ENCODE measurements at places on chromosomes 1 and 21. TPM values are rescaled to one million over a fixed set of nuclear protein-coding genes. Genes with fewer than 3 reads are reported as not detected.

- DNase-seq = no peak
These were observed 22.3 kb downstream of the ZBTB8B start for GRCh38 chr1:32487182-32487581.

- DNase-seq = no peak
These were observed 59.9 kb downstream of the PLXNA2 start for GRCh38 chr1:208183977-208184911.

DNA sequence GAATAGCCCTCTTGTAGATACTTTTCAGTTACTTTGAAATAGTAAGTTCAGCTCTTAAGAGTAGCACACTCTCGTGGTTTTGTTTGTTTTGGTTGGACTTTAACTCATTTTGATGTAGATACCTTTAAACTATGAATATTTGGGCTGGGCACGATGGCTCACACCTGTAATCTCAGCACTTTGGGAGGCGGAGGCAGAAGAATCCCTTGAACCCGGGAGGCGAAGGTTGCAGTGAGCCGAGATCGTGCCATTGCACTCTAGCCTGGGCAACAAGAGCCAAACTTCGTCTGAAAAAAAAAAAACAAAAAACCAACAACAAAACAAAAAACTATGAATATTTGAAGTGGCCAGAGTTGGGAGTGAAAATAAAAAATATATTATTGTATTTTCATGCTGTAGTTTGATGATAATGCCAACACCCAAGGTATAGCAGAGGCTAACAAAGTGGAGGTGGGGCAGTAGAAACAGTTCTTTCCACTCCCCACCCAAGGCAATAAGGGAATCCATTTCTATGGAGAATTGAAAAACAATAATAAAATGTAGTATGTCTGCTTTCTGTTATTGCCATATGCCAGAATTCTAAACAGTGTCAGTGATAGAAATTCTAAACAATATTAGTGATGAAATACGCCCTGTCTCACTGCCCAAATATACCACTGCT lies 1.7 kb downstream of the ZNF326 start:
- DNase-seq = no peak

- DNase-seq = no peak
These were observed 3.2 kb downstream of the UHMK1 start for GRCh38 chr1:162500805-162501204.

DNA sequence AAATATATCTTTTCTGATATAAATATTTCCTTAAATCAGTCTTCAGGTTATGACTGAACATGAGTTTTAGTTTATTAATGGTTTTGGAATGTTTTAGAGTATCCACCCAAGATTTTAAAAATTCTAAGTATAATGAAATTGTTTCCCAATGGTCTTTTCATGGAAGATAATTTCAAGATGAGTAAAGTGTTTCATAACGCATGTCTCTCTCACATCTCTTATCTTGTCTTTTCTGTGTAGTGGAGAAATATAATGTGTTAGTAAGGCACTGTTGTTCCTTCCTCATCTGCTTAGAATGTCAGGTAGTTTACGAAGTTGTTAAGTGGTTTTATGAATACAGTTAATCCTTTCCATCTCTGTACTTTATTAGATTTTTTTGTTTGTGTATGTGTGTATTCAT lies 49.6 kb downstream of the PLA2G4A start:
- no peak for DNase-seq

- DNase-seq = no peak
These were observed 7.1 kb upstream of the TBX19 start for GRCh38 chr1:168273575-168273974.

DNA sequence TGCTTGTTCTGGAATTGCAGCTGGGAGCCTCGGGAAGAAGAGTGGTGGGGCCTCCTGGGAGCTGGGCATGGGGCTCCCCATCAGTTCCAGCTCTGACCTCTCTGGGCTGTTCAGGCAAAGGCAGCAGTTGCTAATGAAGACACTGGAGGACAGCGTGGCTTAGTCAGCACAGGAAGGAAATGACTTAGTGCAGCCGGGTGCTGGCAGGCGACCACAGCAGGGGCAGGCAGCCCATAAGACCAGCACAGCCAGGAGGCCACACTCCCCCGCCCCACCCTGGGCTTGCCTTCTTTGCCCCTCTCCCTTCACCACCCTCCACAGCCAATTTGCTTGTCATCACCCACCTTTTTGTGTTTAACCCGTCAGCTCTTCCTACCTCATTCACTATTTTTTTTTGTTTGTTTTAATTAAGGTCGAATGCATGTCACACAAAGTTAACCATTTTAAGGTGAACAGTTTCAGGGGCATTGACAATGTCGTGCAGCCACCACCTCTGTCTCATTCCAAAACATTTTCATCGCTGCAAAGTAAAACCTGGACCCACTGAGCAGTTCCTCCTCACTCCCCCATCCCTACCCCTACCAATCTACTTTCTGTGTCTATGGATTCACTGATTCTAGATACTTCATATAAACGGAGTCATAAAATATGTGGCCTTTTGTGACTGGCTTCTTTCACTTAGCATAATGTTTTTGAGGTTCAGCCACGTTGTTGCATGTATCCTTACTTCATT lies 10.9 kb downstream of the OLIG2 start:
- no peak for DNase-seq

- no peak for DNase-seq
These were observed 30.5 kb downstream of the LRRC52 start for GRCh38 chr1:165574295-165574694.

DNA sequence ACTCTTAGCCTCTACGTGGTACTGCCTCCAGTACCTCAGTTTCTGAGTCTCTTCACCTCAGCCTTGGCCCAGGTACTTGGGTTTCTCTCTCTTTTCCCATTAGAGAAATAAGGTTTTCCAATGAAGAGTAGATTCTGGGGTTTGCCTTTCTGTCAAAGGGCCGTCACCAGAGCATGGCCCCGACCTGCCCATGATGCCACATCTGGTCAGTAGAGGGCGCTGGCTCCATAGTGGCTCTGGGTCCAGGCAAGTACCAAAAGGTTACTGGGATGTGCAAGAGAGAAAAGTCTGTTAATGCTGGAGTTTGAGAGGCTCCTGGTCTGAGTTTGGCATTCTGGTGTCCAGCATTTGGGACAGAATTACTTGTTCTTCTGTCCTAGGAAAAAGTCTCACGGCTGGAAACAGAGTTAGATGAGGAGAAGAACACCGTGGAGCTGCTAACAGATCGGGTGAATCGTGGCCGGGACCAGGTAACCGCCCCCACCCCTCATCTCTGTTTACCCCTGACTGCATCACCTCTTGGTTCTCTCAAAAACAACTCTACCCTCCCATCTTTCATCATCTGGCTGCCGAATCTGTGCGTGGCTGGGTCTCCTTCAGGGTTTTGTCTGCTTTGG lies 5.3 kb upstream of the TUFT1 start:
- DNase-seq = peak; percentile 85

DNA sequence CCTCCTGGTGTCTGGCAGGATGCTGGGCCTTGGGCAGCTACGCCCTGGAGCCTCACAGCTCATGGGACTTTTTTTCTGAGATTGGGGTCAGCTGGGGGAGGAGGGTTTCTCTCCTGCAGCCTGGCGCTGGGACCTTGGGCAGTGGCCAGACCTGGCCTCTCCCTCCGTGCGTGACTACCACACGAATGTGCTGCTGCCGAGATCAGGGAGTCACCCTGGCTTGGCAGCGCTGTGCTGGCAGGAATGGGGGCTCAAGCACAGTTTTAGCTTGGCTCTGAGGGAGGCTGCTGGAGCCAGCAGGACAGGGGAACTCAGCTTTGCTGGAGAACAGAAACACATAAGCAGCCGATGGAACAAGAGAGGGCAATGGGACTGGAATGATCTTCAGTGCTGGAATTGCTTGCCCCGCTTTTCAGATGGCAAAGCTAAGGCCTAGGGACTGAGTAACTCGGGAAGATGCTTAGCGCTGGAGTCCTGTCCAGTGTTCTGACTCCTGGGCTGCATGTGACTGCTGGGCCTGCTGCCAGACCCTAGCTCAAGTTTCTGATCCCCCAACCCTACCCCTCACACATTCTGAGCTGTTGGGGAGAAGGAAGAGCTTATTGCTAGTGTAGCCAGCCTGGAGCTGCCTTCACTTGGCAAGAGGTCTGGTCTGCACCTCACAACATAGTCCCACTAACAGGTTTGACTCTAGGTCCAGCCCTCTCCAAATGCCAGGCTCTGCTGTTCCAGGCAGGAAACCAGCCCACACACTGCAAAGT lies 69.9 kb downstream of the NAV1 start:
- no peak for DNase-seq

- no peak for DNase-seq
These were observed 189.0 kb downstream of the RUNX1 start for GRCh38 chr21:34859976-34860653.

DNA sequence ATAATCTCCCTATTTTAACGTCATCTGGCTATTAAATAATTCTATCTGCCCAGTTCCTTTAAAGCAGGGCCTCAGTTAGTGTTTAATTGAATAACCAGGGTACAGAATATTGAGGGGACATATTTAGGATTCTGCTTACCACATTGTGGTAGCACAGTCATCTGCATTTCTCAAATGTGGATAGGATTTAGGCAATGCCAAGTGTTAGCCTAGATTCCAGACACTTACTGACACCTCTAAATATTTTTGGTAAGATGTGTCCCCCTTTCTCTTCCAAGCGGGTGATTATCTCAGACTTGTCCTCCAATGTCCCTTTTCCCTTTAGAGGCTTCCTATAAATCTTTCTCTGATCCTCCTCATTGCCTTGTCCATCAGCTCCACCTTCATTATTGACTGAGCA lies 160.8 kb upstream of the HOOK1 start:
- DNase-seq = no peak

DNA sequence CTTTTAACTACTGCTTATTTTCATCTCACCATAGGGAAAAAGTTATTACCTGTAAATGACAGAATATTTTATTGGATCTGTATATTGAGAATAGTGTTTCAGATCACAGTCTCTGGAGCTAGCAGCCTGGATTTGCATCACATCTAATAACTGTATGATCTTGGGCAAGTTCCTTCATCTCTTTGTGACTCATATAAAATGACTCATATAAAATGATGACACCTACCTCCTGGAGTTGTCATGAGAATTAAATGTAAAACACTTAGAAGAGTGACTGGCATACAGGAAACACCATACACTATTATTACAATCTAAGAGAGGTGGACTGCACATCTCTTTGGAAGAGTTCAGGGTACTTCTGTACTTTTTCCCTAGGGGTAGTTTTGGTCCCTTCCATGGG lies 421.3 kb downstream of the NEGR1 start:
- no peak for DNase-seq

- no peak for DNase-seq
These were observed 5.0 kb downstream of the SYT11 start for GRCh38 chr1:155864393-155864792.

- no peak for DNase-seq
These were observed 124.3 kb downstream of the ATG4C start for GRCh38 chr1:62908168-62908695.

- no peak for DNase-seq
These were observed 11.7 kb upstream of the MYOCOS start for GRCh38 chr1:171610385-171610784.

DNA sequence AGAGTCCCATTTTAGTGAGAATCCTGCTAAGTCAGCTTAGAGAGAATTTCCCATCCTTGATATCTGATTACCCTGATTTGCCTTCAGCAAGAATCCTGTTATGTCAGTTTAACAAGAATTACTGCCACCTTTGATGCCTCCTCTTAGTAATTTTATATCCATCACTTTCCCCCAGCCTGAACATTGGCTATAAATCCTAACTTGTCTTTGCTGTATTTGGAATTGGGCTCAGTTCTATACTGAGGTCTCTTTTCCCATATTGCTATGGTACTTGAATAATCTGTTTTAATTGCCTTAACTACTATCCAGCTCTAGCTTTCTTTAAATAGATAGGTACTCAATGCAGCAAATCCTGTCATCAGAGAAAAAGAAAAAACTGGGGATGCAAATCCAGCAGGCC lies 842.0 kb upstream of the ADAMTS5 start:
- no peak for DNase-seq

DNA sequence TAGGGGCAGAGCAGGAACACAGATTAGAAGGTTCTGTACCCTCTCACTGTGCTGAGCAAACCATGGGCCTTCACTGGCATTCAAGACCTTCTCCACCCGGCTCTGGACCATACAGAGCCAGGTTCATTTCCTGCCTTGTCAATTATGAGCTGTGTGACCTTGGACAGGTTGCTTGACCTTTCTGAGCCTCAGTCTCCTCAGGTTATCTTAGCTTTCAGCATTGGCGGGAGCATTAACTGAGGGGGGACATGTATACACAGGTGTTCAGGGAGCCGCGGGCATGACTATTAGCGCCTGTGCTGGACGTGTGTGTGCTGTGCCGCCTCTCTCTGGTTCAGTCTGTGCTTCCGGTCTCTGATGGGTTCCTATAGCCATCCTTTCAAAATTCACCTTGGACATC lies 32.1 kb downstream of the HTR6 start:
- no peak for DNase-seq

DNA sequence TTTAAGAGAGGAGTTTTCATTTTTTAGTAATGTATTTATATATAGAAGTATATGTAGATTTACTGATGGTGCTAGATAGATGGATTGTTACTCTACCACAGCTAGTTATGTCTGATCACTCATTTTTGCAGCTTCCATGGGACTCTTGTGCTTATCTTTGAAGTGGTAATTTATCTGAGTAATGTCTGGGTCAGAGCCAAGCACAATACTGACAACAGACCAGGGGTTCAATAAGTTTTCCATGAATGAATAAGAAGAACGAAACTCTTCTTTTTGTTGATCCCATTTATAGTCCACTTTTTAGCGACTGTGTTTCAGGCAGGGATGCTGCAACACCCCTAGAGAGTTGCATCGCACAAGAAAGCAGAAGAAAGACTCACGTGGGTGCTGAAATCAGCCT lies 935.2 kb downstream of the PLA2G4A start:
- DNase-seq = no peak

DNA sequence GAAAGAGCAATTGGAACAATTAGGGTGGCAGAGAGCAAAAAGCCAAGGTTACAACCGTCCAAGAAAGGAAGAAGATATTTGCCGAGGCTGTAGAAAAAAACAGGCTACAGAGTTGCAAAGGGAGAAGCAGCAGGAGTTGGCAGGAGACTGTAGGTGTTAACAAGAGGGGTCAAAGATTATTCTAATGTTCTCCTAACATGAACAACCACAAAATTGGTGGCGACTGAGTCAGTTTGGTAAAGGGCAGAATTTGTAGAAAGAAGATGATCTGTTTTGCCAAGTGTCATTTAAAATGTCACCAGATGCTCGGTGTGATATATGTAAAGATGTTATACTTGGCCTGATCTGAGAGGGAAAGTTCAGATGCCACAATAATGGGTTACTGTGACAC lies 401 bp upstream of the PRUNE1 start:
- DNase-seq = peak; percentile 26

GRCh38 chr1:189513091-189513490 lies 964.6 kb downstream of the BRINP3 start:
- DNase-seq = peak; percentile 11

GJA9 gene
- total RNA-seq = not detected

ADPRS gene
- total RNA-seq = 47.1 TPM

TMOD4 gene
- 1.3 TPM for total RNA-seq

OR14I1 gene
- not detected for total RNA-seq

CAPZA1 gene
- 182 TPM for total RNA-seq

ASCL5 gene
- total RNA-seq = 0.54 TPM

LENEP gene
- 1.5 TPM for total RNA-seq

KRTAP11-1 gene
- total RNA-seq = not detected

DIO1 gene
- total RNA-seq = not detected

SELL gene
- total RNA-seq = not detected

CFHR4 gene
- total RNA-seq = not detected

PEAR1 gene
- total RNA-seq = 0.28 TPM

VASH2 gene
- 305 TPM for total RNA-seq

All from GM23338 (cell line).